ENCODE measurements at places on chromosomes 1 and 21.

DNA sequence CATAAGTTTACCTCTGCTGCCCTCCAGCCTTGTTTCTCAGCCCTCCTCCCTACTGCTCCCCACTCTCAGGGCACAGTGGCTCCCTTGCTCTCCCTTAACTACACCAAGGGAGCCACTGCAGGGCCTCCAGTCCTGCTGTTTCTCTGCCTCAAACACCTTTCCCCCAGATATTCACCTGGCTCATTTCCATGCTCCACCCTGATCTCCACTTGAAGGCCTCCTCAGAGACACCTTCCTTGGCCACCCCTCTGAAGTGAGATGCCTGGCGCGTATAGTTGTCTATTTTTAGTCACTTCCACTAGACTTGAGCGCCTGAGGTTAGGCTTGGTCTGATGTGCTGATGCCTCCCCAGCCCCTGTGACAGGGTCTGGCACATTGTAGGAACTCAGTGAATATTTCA is 34.9 kb downstream of the SEC16B start:
- DNase-seq: no peak

DNA sequence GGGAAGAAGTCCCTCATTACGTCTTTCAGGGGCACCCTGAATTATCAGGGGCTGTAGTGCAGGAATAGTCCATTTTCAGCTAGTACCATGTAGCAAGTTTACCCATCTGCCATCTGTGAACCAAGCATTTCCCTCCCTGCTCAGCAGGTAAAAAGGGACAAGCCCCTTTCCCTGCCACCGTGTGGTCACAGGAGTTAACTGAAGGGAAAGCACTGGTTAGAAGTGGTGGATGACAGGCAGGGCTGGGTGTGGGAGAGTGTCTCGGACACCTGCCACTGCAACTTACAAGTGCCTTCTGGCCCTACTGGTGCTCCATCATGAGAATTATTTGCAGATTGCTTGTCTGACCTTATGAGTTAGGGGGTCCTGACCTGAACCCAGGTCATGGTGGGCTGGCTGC is 32.0 kb upstream of the IGSF5 start:
- no peak for DNase-seq

DNA sequence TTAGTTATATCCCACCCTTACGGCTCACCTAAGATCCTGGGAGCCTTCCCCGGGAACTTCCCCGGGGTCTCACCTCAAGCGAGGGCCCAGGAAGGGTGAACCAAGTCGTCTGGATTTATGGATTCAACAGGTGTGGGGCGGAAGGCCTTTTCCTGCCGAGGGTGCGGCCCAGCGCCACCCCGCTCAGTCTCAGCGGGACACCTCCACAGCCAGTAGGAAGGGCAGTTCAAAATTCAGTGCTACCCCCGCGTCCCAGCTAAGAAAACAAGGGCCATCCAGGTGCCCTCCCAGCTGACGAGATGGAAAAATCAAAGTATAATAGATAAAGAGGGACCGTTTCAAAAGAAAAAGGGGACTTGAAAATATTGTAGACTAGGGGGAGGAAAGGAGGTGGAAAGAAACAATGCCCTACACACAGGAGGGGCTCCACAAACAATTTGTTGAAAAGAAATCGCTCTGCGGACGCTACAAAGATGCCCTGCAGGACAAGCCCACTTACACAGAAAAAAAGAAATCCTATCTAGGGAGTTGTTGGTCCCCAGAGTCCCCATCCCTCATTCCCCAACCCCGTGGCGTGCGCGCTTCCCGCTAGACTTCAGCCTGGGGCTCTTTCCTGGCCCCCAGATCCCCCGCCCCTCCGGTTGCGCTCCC is 1.3 kb downstream of the SLC2A1 start:
- no peak for DNase-seq

- no peak for DNase-seq
These were observed 6.8 kb downstream of the PRXL2B start for GRCh38 chr1:2593251-2593878.

- DNase-seq: no peak
These were observed 278.9 kb downstream of the RWDD3 start for GRCh38 chr1:95512925-95513324.

DNA sequence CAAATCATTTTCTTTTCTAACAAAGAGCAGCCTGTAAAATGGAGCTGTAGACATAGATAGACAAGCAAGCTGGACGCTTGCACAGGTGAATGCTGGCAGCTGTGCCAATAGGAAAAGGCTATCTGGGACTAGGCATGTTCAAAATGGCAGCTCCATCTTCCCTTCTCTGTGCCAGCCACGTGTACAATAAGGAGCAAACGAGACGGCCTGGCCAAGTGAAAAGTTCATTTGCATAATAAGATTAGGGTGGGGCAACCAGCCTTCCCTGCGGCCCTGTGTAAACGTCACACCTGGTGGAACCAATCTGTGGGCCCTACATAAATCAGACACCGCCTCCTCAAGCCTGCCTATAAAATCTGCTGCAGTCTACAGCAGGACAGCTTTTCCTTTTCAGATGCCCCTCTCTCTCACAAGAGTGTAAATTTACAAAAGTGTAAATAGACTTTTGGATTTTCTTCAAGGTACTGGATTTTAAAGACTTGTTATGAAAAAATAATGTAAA is 16.6 kb upstream of the EDEM3 start:
- no peak for DNase-seq

- no peak for DNase-seq
These were observed 22.4 kb upstream of the RCOR3 start for GRCh38 chr1:211236633-211237320.

DNA sequence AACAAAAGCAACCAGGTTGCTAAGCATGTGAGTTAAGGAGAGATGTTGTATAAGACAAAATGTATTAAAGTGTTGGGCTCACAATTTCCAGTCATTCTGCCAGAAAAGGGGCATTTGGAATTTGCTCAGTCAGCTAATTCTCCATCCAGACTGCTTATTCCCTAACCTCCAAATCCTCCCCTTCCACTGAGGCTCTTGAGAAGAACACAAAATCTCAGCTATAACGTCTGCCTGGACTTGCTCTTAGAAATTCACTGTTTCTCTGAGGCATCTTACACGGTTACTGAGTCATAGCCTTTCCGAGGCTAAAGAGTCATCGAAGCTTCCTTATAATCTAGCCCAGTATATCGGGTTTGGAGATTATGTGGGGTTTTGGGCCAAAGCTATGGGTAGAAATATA is 548.2 kb upstream of the ADGRL4 start:
- DNase-seq: no peak

Data from GM04503 (cell line).